AG09319 (cell line): ENCODE measurements at places on chromosomes 1 and 21.

DNA sequence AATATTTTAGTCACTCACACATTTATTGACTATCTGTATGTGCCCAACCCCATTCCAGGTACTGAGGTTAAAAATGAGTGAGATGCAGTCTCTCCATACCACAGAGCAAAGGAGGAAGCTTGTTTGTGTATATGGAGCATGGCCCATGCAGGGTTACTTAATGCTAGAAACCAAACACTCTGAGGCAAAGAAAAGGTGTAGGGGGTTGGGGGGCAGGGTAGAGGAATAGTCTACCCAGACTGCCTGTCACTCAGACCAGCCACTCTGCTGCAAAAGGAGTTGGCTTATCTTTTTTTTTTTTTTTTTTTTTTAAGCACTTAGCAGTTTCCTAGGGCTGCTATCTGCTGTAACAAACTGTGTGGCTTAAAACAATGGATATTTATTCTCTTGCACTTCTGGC, 19.8 kb downstream of the PGM1 start:
- DNase-seq: no peak

DNA sequence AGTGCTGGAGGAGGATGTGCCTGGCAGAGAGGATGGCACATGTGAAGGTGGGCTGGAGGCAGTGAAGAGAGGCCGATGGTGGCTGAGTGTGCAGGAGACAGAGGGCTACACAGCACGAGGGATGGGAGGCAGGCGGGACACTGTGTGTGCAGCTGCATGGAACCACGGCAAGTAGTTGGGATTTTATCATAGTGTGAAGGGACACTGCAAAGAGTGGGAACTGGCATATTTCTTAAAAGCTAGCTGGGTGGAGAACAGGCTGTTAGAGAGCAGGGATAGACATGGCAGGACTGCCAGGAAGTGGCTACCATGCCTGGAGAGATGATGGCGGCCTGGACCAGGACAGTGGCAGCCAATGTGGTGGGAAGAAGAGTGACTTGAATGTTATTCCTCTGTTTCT, 102.4 kb upstream of the TLR5 start:
- no peak for DNase-seq

- DNase-seq: no peak
Measured at GRCh38 chr1:220219865-220220698, 52.2 kb downstream of the RAB3GAP2 start.

GRCh38 chr1:117342397-117342796, 24.9 kb upstream of the MAN1A2 start:
- no peak for DNase-seq

GRCh38 chr1:11730429-11730891, 5.5 kb upstream of the AGTRAP start:
- DNase-seq: no peak
